Right ventricle myocardium inferior (tissue), 1 donor: ENCODE measurements at places on chromosomes 12 and 14. TPM values are rescaled to one million over a fixed set of nuclear protein-coding genes. Genes with fewer than 3 reads are reported as not detected.

DNA sequence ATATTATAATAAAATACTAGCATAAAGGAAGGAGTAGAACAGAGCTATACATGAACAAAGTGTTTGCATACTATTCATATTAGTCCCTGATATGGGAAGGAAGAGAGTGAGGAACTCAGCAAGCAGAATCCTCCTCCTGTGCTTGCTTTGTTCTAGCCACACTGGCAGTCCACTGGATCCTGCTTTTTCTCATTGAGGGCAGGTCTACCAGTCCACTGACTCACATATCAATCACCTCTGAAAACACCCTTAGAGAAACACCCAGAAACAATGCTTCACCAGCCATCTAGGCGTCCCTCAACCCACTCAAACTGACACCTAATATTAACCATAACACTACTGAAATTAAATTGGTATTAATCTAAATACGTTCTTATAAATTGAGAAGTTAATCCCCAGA, 1861.7 kb upstream of the SEL1L start:
- DNase-seq = no peak

DNA sequence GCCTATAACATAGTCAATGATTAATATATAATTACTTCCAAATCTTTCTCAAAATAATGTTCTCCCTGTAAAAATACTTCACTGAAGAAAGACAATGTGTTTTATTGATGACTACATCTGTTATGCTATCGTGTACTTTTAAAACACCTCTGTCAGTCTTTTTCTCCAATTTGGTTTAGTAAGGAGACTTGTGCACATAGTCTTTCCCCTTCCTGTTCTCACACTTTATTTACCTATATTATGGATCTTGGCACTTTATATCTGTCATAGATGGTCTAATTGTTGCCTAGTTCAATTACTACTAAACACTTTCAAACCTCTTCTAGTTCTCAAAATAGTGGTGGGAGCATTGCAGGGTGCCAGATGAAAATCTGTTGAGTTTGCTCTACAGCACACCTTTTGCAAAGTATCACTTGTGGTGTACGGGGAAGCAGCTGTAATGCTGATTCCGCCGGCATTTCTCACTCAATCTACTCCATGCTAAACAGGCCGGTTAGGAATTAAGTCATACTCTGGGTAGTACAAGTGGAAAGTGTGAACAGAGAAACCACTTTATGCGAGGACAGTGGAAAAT, 1.1 kb upstream of the INSM2 start:
- DNase-seq = no peak

DNA sequence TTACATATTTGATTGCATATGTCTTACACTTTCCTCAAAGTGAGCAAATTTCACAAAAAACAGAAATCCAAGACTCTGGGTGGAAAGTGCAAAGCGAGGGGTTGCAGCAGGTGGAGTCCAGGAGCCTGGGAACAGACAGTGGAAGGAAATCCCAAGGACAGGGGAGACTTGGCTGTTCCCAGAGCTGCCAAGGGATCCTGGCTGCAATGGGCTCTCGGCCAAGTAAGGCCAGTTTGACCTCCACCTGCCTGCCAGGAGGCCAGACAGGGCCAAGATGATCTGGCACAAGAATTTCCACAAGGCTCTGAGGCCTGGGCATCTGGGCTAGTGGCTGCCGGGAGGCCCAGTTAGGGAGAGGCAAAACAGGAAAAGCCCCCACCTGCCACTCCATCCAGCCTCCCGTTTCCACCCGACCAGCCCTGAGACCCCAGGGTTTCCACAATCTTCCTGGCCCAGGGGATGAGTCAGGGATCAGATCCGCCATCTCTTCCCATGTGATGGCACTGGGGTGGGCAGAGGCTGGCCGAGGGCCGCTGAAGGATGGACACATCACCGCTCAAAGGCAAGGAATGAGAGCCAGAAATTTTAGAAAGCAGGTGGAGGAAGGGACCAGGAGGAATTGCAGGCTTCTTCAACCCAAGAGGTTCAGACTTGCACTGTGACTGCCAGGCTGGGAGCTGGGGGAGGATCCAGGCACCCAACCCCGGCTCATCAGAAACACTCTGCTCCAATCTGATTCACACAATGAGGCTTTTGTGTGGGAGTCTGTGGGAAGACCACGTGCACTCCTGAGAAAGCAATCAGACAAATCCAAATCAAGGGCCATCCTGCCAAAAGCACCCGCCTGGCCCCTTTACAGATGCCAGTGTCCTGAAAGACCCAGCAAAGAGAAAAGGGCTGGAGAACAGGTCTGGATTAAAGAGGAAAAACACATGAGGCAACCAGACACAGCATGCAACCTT, 16.3 kb downstream of the SCARB1 start:
- DNase-seq = no peak

- no peak for DNase-seq
Observed at GRCh38 chr14:46840944-46841720, 189.6 kb upstream of the RPL10L start.

ERP27 gene
- 0.19 TPM for total RNA-seq

DNA sequence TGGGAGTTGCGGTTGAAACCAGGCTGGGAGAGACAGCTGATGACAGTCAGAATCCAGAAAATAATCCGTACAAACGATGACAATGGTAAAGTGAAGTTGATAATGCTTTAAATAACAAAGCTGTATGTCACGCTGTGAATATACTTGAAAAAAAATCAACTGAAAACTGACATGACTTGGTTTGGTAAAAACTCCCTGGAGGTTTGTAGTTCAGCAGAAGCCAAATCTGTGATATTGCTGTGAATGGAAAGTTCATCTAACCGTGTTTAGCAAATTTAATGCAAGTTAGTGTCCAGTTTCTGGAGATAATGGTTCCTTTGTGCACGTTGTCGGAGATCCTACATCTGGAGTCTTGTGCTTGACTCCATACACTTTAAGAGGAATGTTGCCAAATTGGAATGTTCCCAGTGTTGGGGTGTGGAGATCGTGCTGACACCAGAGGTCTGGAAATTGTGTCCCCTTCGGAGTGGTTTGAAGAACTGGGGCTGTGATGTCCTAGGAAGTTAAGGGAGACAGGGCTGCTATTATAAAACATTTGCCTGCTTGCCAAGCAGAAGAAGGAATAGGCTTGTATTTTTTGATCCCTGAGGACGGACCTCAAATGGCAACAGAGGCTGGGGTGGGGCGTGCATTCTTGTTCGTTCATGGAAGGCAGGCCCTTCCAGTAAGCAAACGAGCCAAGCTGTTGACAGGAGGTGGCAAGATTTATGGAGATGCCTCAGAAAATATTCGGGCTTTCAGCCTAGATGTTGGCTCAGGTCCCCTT, 30.6 kb downstream of the PPFIBP1 start:
- DNase-seq = peak; percentile 82

DNA sequence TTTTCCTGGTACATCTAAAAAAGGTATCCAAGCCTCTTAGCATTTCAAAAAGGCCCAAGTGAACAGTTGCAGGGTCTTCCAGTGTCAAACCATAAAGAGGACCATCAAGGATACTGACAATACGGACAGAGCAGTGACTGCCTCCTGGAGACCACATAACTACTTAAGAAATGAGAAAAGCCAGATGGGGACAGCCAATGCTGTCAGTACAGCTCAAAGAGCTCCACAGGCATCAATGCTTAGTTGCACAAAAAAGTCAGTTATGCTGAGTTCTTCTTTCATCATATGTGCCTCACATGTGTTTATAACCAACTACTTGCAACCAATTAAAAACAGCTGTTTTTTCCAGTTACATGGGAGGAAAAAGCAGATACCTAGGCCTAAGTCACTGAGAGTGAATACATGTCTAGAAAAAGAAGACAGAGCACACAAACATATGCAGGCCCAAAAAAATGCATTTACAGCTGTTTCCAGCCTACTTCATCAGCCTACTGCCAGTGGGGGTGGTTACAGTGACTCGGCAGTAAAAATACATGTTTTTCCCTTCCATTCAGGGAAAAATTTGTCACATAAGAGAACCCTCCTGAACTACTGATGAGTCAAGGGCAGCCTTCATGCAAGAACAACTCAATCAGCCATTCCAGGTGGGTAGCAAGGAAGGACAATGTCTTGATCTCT, 84.0 kb downstream of the DCAF5 start:
- no peak for DNase-seq

- no peak for DNase-seq
Observed at GRCh38 chr12:42886160-42886559, 296.6 kb upstream of the PRICKLE1 start.

DNA sequence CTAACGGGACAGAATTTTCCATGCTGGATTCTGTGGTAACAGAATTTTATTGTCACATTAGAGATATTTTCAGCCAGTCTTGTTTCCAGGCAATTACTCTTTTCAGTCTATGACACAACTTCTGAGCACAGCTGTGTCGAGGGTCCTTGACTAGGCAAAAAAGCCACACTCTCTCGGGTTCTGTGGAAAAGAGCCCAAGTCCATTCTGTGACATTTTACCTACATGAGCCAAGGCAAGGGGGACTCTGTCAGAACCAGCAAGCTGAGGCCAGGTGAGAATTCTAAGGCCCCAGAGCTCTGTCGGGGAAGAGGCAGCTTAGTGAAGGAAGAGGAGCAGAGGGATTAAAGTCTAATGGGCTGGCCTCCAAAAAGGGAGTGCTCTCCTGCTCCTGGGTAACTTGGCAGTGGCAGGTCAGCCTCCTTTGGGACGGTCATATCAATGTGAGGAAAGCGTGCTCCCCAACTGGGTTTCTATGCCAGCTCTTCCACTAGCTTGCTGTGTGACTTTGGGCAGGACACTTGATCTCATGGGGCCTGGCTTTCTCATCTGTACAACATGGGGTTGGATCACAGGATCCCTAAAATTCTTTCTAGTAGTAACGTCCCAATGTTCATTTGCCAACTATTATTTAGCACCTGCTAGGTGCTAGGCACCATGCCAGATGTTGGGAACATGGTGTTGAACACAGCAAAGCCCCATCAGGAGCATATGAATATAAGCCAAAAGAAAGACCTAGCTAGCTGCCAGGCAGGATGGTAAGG, 16.0 kb upstream of the RIC8B start:
- no peak for DNase-seq

NRXN3 gene
- total RNA-seq = 1.4 TPM

GRCh38 chr12:88922816-88923215, 342.5 kb upstream of the KITLG start:
- no peak for DNase-seq

DNA sequence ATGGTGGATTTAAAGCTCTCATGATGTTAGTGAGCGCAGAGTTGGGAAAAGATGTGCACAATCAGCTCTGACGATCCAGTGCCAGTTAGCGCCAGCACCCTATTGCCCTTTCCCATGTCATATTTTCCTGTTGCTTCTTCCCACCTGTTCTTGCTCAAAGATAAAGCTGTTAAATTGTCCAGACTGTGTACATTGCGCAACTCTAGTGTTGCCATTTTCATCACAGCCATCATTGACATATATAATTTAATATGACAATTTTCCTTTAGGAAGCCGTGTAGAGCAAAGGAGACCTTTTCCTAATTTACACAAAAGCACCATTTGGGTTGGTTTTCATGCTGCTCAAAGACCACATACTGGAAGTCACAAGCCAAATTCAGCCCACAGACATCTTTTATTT, 5.7 kb upstream of the C12orf42 start:
- DNase-seq = no peak

RAB21 gene
- 167 TPM for total RNA-seq

SOAT2 gene
- total RNA-seq = not detected

DNA sequence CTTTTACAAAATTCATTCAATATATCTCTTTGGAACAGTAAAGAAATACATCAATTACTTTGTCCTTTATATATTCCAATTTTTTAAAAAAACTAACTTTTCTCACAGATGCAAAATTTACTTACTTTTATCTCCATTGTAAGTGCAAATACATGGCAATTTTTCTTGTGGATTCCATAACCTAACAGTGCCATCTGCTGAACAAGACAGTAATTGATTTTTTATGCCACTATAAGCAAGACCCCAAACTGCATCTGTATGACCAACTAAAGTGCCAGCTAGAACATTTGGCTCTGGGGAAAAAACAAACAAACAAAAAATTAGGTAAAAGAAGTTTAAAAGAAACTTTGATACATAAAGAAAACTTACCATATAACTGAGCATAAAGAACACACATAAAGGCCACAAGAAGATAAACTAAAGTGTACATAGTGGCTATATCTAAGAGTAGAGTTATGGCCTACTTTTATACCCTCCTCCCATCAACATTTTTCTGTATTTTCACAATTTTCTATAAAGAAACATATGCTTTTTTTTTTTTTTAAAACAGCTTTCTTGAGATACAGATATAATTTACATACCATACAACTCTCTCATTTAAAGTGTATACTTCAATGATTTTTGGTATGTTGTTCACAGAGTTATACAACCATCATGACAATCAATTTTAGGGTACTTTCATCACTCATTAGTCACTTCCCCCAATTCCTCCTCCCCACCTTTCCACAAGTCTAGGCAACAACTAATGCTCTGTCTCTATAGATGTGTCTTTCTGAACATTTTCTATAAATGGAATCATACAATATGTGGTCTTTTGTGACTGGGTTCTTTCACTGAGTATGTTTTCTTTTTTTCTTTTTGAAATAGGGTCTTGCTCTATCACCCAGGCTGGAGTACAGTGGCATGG, 32.6 kb downstream of the COCH start:
- DNase-seq = no peak

DNA sequence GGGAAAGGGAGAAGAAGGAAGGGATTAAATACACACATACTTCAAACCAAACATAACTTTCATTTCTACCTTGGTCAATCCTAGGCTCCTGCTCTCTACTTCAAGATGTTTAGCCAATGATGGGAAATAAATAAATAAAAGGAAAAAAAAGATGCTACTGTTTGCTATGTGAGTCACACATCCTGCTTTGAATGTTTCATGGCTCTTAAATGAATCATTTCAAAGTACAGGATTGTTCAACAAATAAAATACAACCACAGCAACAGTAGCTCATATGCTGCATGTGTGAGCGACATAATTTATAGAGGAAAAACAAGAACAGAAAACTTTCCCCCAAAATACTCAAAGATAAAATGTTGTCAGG, 54.3 kb upstream of the NPFF start:
- no peak for DNase-seq

GRCh38 chr12:20624718-20625117, 70.4 kb upstream of the SLCO1C1 start:
- DNase-seq = no peak

- DNase-seq = no peak
Observed at GRCh38 chr14:81141426-81141825, 79.3 kb downstream of the GTF2A1 start.

BCL2L14 gene
- not detected for total RNA-seq

DNA sequence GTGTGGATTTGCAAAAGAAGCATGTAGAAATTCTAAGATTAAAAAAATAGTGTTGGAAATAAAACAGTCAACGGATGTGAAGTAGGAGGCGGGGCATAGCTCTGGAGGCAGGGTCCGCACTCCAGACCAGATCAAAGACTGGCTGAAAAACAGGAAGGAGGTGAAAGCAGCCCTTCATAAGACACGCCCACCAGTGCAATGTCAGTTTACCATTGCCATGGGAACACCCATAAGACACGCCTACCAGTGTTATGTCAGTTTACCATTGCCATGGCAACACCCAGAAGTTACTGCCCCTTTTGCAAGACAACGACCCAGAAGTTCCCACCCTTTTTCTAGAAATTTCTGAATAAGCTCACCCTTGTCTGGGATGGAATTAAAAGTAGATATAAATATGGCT, 87.1 kb downstream of the FZD10 start:
- no peak for DNase-seq
